ENCODE measurements at places on chromosomes 7 and 10.

DNA sequence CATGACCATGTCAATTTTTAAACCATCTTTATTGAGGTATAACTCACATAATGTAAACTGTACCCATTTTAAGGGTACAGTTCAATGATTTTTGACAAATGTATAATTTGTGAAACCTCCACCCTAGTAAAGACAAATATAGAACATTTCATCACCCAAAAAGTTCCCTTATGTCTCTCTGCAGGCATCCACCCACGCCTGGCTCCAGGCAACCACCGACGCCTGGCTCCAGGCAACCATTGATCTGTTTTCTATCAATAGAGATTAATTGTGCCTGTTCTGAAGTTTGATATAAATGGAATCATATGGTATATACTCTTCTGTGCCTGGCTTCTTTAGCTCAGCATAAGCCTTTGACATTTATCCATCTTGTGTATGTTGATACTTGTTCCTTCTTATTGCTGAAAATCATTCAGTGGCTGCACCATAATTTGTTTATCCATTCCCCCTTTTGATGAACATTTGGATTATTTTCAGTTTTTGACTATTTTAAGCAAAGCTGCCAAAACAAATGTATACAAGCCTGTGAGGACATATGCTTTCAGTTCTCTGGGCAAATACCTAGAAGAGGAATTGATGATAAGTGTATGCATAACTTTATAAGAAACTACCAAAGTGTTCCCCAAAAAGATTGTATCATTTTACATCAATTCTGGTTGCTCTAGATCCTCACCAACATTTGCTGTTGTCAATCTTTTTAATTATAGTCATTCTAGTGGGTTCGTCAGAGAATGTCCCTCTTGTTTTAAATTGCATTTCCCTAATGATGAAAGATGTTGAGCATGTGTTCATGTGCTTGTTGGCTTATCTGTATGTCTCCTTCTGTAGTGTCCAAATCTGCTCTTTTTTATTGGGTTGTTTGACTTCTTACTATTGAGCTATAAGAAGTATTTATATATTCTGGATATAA, 55.7 kb upstream of the HECTD2 start:
- no peak for DNase-seq

GRCh38 chr7:54615-55014, 137.8 kb upstream of the FAM20C start:
- no peak for DNase-seq

GRCh38 chr7:113119429-113119828, 1.1 kb upstream of the SMIM30 start:
- DNase-seq = no peak

GRCh38 chr10:32112055-32112454, 55.8 kb upstream of the KIF5B start:
- peak; percentile 58 for DNase-seq

DNA sequence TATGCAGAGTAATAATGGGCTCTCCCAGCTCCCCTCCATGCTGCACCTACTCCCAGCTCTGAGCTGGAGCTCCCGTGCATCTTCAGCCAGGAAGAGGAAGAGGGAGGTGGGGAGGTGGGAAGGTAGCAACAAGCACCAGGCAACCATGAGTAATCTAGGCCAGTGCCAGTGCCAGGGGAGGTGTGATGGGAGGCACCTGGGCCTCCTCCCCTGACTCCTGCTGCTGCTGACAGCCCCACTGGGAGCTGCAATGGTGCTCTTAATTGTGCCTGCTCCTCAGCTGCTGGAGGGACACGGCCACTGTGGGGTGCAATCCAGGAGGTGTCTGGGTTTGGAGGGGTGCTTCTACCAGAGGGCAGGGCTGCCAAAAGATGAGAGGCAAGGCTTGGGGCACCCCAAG, 243.0 kb downstream of the PLXNA4 start:
- DNase-seq = no peak

DNA sequence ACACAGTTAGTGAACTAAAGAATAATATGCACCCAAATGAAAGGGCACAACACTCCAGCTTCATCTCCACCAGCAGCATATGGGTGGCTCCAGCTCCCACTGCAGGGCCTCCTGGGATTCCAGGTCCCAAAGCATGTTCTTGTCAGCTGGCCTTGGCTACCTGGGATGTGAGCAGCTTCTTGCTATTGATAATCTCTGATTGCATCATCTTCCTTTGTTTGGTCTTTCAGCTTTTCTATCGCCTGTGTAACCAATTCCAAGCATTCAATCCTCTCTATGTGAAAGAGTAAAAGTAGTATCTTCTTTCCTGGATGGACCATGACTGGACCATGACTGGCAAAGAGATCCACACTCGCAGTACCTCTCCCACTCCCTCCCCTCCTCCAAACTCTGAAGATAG, 333.9 kb upstream of the GLI3 start:
- no peak for DNase-seq

GRCh38 chr7:112080978-112081377, 125.2 kb downstream of the DOCK4 start:
- DNase-seq = peak; percentile 94

GRCh38 chr10:119166564-119166963, 1.1 kb upstream of the SFXN4 start:
- no peak for DNase-seq

DNA sequence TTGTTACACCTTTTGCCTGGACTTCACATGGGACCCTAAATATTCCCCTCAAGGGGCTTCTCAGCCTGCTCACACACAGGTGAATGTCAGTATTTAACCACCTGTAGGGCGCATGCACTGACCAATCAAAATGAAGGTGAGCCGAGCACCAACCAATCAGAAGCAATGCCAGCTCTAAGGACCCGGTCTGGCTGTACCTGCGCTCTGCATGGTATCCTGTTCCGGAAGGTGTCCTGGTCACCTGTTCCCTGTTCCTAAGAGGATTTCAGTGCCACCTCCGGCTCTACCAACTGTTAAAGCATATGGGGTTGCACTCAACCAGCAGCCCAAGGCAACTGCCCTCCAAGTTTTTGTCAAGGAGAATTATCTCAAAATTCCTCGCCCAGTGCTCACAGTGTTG, 18.4 kb upstream of the CALN1 start:
- DNase-seq = no peak

GRCh38 chr10:104622175-104622574, 18.9 kb upstream of the SORCS3 start:
- no peak for DNase-seq
